Kidney glomerular epithelial cell (primary cell): ENCODE measurements at places on chromosomes 4 and X.

DNA sequence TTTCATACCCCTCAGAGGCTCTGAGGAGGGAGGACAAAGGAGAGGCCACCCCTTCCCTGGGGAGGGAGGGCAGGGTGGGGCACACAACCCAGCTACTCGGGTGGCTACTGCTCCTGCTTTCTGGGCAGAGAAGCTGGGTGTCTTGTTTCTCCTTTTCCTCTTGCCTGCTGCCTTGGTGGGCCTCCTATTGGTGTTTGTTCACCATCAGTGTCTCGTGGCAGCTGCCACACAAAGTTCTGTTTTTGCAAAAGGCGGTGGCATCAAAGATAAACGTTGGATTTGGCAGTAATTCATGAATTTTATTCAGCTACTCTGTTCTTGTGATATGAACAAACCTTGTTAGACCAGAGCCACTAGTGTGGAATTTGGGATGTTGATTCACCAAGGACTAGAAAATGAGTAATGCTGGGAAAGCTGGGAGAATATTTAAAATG, 153.0 kb upstream of the SCML1 start:
- no peak for DNase-seq

DNA sequence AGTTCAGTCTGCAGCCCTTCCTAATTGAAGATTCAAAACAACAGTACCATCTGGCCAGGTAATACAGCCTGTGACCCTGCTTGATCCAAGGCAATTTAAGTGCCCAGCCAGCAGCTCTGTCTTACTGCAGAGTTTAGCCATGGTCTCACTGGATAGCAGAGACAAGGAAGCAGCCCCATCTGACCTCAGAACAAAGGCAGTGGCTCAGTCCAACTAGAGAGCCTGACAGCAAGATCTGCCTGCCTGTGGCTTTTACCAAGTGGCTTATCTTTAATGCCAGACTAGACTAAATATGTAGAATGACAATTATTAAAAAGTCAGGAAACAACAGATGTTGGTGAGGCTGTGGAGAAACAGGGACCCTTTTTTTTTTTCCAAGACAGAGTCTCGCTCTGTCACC, 293.4 kb downstream of the DTHD1 start:
- no peak for DNase-seq

DNA sequence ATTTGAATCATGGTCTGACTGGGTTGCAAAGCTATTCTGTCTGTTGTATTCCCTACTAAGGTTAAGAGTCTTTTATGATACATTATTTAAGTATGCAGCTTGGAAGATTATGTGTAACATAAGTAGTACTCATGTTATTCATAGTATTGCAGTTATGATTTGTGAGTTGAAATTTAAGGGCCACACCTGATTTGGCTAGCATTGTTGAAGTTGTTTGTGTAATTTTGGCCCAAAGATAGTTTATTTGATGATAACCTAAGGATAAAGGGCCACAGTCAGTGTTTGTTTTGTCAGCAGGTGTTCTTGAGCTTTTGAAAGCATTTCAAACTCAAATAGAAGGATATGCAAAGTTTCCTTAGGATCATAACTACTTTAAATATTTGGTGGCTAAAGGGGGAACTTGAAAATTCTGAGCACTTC, 38.9 kb downstream of the NUDT9 start:
- no peak for DNase-seq

DNA sequence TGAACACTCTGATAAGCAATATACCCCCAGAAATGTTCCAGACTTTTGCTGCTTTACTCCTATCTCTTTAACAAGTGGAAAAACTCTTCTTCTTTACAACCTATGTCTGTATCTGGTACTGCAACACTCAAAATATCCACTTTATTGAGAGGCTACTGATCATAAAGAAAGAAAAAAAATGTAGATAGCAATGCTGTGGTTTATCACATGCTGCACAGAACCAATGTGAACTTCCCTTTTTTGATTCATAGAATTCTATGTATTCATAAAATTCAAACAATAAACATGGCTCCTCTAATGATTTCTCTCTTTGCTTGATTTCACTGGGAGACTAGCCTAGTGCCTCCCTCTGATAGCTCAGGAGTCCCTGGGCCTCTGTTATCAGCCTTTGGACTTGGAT, 223.5 kb downstream of the ZNF674 start:
- DNase-seq = no peak

DNA sequence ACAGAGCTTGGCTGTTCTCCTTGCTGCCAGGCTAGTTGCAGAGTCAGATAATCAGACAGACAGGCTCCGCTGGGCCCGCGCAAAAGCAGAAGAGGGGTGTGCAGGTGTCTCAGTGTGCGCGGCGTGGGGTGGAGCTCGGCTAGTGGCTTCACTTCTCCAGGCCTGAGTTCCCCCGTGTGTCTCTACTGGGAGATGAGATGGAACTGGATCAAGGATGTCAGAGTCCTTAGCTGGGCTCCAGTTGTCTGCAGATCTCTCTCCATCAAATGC, 21.1 kb downstream of the HTRA3 start:
- DNase-seq = no peak

DNA sequence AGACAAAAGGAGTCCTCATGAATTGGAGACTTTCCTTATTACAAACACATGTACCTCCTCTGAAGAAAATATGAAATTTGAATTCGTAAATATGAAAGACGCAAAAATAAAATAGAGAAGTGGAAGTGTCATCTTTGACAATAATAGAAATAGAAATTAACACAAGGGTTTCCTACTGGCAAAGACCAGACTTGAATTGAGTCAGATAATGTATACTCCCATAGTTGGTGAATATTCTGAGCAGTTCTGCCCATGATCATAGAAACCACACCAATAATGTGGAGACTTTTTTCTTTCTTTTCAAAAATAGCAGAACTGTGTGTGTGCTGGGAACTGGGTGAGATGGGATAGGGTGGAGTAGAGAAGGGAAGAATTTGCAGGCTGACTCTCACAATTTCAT, 277.7 kb upstream of the TET2 start:
- DNase-seq = no peak

- no peak for DNase-seq
Observed at GRCh38 chr4:30402276-30402675, 317.9 kb upstream of the PCDH7 start.

GRCh38 chr4:63578383-63578782, 830.9 kb downstream of the TECRL start:
- DNase-seq = no peak

- DNase-seq = no peak
Observed at GRCh38 chr4:1775731-1776500, 17.2 kb upstream of the FGFR3 start.

- DNase-seq = no peak
Observed at GRCh38 chr4:184513802-184514120, 39.4 kb upstream of the IRF2 start.

DNA sequence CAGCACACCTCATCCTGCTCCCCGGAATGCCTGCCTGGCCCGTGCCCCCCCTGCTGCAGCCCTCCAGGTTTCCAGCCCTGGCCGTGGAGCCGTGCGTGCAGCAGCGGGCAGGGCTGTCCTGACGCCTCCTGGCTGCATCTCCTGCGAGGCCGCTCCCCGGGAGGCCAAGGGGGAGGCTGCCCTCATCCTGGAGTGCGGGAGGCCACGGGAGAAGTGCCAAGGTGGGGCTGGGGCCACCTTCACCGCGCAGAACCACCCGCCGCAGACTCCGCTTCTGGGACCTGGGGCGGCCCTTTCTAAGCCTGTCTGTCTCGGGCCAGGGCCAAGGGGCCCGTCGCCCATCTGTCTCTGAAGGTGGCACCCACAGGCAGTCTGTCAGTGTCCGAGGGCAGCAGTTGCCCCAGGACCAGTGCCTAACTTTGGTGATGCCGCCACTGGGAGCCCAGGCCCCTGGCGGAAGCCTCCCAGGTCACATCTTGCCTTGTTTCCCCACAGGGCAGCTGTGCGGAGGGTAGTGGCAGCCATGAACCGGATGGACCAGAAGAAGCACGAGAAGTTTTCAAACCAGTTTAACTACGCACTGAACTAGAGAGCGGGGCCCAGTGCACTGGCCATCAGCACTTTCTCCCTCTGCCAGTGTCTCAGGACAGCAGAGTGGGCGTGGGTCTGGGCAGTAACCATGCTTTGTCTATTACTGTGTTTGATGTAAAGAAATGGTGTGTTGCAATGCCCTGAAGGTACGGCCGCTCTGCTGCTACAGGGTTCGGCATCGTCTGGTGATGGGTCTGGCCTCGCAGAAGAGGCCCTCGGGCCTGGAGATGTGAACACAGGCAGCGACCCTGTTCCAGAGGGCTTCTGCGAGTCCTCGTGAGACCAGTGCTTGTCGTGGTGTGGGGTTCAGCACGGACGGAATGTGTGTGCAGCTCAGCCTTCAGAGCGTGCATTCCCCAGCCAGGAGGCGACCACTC, 20.6 kb downstream of the NKX1-1 start:
- no peak for DNase-seq
